Stimulated activated CD8-positive, alpha-beta memory T cell treated with anti-CD3 and anti-CD28 coated beads, Interleukin-4, amount 100 ng/mL, for 4 hours (primary cell): ENCODE measurements at places on chromosomes 11 and 22.

DNA sequence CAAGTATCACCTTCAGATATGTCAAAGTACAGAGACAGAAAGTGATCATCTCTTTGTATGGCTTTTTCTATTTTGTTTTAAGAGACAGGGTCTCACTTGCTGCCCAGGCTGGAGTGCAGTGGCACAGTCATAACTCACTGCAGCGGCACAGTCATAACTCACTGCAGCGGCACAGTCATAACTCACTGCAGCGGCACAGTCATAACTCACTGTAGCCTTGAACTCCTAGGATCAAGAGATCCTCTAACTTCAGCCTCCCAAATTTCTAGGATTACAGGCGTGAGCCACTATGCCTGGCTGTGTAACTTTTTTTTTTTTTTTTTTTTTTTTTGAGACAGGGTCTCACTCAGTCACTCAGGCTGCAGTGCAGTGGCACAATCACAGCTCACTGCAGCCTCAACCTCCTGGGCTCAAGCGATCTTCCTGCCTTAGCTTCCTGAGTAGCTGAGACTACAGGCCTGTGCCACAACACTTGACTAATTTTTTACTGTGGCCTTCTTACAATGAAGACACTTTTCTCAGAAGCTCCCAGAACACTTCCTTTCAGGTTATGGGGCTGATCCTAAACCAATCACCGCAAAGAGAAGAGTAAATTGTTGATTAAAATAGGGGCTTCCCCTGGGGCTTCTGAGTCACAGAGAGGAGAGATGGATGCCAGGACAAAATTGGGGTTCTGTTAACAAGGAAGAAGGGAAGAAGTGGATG lies 9.0 kb upstream of the HIKESHI start:
- DNase-seq, result no peak

DNA sequence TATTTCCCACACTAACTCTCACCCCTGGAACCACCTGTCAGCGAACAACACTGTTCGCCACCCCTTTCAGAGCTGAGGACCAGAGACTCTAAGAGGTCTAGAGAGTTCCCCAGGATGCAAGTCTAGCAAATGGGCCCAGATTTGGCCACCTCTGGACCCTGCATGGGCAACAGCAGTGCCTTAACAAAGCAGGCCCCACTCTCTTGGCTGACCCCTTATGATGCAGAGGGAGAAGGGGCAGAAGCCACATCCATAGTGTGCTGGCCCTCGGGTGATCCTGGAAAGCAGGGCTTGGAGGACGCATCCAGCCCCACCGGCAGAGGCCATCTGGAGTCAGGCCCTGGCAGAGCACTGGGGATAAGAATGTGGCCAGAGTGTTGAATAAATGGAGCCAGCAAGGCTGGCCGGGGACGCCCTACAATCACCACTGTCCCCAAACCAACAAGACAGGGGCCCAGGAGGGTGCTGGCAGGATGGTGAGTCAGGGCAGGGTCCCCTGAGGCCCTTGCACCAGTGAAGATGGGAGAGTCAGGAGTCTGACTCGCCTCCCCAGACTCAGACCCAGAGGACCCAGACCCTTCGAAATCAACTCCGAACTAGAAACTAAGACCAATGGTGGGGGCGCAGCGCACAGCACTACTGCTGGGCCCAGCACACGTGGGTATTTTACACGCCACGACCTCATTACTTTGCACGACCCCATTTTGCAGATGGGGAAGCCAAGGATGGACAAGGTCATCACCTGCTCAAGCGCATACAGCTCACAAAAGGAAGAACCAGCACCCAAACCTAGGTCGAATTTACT lies 6.5 kb downstream of the CSNK1E start:
- no peak for DNase-seq

DNA sequence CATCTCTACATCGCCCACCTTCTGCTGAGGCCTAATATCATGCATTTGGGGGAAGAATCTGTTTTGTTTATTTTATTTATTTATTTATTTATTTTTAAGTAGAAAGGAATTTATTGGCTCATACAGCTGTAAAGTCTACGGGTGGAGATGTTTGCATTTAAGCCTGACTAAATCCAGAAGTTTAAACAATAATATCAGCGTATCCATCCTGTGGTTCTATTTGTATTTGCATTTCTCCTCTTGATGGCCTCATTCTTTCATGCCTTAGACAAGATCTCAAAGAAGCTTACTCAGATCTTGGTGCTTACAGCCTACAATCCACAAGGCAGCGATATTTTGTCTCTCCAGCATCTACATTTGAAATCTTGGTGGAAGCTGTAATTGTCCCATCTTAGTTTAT lies 67.1 kb upstream of the CARD18 start:
- no peak for DNase-seq

GRCh38 chr11:79834015-79834414 lies 393.2 kb upstream of the TENM4 start:
- no peak for DNase-seq

- no peak for DNase-seq
Observed at GRCh38 chr11:117202386-117203068, 3.4 kb downstream of the TAGLN start.

- DNase-seq, result no peak
Observed at GRCh38 chr22:40258501-40258915, 80.8 kb downstream of the TNRC6B start.

- DNase-seq, result no peak
Observed at GRCh38 chr11:15145615-15146014, 30.9 kb downstream of the INSC start.

DNA sequence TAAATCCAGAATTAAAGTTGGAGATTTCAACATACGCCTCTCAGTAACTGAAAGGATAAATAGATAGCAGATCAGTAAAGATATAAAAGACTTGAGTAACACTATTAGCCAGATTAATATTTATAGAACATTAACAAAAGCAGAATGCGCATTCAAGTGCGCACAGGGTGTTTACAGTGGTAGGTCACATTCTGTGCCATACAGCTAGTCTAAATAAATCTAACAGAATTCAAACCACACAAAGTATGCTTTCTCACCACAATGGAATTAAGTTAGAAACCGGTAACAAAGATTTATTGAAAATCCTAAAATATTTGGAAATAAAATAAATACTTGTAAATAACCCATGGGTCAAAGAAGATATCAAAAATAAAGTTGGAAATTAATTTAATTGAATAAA lies 341.0 kb downstream of the DYNC2H1 start:
- DNase-seq, result no peak

DNA sequence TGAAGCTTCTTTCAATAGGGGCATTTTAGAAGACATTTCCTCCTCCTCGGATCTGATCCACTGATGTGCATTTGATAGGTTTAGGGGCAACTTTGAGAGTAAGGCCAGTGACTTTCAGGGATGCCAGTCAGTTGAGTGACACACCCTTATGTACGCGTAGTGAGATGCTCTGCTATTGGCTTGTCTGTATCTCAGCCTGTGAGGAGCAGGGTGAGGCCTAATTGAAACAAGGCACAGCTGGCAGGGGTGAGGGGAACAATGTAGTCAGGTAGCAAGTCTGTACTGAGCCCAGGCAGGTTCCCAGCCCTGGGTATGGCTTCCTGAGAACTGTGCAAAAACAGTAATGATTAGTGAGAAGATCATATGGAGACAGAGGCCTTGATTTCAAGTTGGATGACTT lies 61.5 kb downstream of the STIM1 start:
- DNase-seq, result no peak

- DNase-seq, result no peak
Observed at GRCh38 chr11:33618351-33618710, 82.3 kb downstream of the C11orf91 start.

GRCh38 chr11:95516786-95517185 lies 272.8 kb downstream of the FAM76B start:
- DNase-seq, result no peak

GRCh38 chr11:71562120-71562519 lies 3.2 kb upstream of the KRTAP5-10 start:
- DNase-seq, result no peak

DNA sequence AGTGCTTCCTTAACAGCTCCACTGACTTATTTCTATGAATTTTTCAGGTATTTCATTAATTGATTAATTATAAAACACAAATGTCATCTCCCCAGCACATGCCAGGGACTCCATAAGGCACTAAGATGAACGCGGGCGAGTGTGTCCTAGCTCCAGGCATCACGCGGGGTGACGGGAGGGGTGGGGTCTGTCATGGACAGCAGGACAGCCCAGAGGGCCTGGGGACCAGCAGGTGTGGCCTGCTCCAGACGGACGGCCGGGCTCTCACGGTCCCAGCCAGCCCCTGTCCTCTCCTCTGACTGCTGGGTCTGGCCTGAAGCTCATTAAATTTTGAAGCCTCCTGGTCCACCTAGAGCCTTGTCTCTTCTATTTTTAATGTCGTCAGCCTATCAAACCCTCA lies 531.1 kb downstream of the BRD1 start:
- no peak for DNase-seq

DNA sequence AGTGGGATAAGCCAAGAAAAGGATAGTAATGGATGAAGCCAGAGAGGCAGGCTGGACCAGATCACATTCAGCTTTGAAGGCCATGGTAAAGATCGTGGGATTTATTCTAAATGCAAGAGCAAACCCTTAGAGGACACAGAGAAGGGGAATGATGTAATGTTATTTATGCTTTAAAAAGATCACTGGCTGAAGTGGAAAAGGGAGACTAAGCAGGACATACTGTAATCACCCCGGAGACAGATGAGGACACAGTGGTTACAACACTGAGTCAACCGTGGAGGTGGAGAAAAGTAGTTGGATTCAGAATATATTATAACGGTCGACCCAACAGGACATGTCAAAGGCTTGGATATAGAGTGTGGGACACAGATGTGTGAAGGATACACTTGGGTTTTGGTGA lies 38.5 kb downstream of the CDON start:
- DNase-seq, result no peak

DNA sequence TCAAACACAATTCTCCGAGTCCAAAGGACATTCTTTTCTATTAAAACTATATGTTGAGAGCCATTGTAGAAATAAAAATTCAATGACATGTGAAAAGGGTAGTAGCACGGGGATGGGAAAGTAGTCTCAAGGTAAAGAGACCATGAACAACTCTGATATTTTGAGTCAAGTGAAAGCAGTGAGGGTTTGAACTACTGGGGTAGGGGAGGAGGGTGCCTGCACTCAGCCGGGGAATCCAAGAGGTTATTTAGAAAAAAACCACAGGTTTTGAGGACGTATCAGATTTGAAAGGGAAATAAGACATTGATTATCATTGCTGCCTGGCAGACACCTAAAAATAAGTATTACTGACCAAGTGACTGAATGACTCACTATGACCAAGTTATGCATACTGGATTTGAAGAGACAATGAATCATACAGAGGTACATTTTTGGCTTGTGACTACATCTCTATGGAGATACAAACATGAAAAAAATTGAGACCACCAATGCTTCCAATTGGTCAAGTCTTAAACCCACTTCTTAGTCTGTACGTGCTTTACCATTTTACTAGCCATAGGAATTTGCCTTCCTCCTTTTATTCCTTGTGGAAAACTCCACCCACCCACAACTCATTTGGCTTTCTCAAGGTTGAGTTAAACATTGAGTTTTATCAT lies 2.2 kb upstream of the OR52H1 start:
- no peak for DNase-seq

GRCh38 chr22:17250380-17251082 lies 31.3 kb upstream of the ADA2 start:
- no peak for DNase-seq

DNA sequence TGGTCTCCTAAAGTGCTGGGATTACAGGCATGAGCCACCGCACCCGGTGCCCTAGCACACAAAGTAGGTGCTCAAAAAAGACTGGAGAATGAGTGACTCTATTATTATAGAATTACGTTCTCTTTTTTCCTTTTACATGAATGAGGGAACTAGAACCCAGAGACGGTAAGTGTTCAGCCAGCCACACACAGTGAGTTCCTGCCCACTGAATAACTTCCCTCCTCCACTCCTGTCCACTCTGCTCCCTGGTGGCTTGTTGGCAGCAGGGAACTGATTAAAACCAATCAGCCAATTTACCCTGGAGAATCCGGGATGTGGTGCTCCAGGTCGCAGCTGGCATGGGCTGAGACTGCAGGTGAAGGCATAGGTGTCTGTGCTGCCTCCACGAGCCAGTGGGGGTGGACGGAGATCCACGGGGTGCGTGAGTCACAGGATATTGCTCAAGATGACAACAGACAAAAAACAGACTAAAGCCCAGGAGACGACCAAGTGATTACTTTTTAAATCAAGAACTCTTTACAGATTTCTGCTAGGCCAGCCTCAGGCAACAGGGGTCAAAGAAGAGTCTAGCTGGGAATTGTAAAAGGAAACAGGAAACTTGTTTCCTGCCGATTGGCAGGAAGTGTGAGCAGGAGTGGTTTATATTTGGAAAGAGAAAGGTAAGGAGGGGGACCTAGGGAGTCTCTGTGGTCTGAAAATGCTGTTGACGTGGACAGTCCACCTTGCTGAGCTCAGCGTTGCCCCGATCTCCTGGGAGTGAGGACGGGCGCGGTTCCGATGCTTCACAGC lies 95.2 kb upstream of the TP53I11 start:
- DNase-seq, result no peak

- DNase-seq, result no peak
Observed at GRCh38 chr22:27554106-27554811, 247.3 kb downstream of the MN1 start.

DNA sequence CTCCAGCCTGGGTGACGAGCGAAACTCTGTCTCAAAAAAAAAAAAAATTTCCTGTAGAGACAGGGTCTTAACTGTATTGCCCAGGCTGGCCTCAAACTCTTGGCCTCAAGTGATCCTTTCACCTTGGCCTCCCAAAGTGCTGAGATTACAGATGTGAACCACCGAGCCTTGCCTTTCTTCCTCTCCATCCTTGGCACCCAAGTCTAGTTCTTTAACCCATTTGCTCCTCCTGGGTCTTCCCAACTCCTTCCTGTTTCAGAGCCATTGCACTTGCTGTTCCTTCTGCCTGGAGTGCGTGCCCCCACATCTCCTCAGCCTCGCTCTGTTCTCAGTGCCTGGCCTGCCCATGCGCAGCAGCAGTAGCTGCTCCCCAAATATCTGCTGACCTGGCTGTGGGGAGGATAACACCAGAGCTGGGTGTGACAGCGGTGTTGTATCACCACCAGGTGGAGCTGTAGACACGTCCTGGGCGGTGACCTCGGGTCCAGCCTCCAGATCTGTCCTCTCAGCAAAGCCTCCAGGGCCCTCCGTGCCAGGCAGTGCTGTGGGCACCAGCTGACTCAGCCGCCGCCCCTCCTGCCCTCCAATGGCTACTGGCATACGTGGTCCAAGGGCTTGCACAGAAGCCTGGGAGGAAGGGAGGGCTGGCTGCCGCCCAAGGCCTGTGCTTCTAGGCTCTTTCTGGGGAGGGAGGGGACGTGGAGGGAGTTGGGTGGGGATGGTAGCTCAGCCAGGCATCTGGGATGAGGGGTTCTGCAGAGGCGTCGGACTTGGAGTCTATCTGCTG lies 22.0 kb downstream of the TEF start:
- peak; percentile 57 for DNase-seq

- DNase-seq, result no peak
Observed at GRCh38 chr11:107140983-107141382, 122.7 kb upstream of the GUCY1A2 start.
